ENCODE measurements at places on chromosomes 6 and 20.

- DNase-seq = no peak
Measured at GRCh38 chr6:122449069-122449468, 22.5 kb downstream of the SERINC1 start.

DNA sequence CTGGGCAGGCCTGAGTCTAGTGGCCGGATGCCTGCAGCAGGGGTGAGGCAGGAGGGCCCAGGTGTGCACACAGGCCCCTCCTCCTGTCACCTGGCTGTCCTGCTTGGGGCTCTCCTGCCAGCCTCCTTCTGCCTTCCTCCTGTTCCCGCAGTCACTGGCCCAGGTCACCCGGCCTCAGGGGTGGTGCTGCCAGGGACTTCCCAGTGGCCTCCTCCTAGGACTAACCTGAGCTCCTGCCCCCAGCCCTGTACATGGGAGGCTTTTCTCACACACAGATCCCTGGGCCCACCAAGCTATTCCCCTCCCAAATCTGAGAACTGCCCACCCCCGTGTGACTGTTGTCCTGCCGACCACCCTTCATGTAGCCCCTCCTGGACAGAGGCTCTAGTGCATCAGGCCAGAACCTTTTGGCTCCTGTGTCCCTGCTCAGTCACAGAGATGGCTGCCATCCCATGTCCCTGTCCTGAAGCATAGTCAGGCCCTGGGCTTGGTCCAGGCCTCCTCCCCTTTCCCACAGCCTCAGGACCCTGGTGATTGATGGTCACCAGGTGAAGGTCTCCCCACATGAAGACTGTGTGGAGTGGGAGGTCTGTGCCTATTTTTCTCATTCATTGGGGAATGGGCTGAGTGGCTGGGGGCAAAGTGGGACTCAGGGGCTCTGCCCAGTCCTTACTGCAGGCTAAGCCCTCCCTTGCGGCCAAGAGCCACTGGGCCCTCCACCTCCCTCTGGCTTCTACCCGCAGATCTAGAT is 1.1 kb upstream of the ULBP1 start:
- no peak for DNase-seq

GRCh38 chr6:89270951-89271721 is 44.0 kb downstream of the GABRR2 start:
- no peak for DNase-seq

DNA sequence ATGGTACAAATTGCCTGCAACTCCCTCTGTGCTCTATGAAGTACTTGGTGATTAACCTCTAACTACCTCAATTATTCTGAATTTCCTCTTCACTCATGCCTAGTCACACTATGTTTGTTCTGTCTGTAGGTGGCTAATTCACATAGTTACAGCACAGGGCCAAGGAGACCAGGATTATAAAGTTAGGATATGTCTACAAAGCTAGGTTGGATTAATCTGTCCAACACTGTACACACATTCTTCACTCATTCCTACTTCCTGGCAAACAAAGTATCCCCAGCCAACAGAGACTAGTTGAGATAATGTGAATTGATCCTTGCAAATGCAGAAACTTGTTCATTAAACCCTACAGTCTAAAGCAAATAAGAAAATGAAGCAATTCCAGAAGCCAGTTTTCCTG is 269.8 kb downstream of the HACE1 start:
- no peak for DNase-seq

- DNase-seq = no peak
Measured at GRCh38 chr6:8579372-8579771, 144.0 kb upstream of the SLC35B3 start.

- no peak for DNase-seq
Measured at GRCh38 chr6:35024551-35025054, 116.5 kb downstream of the TCP11 start.

GRCh38 chr6:33787346-33787953 is 1.5 kb downstream of the LEMD2 start:
- DNase-seq = no peak

DNA sequence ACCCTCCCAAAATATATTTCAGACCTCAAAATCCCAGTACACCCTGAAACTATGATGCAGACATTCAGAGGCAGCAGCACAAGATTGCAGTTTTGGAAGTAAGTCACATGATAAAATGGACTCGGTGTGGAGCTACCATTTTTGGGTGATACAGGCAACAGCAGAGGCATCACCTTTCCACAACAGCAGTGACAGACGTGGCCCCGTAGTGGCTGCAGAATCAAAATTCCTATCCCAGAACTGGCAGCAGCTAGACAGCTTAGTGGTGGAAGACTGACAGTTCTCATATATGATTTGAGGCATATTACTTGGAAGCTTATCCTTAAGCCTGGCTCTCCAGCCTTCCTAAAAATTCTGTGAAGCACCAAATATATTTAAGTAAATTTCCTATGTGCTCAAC is 19.9 kb downstream of the PLN start:
- no peak for DNase-seq

DNA sequence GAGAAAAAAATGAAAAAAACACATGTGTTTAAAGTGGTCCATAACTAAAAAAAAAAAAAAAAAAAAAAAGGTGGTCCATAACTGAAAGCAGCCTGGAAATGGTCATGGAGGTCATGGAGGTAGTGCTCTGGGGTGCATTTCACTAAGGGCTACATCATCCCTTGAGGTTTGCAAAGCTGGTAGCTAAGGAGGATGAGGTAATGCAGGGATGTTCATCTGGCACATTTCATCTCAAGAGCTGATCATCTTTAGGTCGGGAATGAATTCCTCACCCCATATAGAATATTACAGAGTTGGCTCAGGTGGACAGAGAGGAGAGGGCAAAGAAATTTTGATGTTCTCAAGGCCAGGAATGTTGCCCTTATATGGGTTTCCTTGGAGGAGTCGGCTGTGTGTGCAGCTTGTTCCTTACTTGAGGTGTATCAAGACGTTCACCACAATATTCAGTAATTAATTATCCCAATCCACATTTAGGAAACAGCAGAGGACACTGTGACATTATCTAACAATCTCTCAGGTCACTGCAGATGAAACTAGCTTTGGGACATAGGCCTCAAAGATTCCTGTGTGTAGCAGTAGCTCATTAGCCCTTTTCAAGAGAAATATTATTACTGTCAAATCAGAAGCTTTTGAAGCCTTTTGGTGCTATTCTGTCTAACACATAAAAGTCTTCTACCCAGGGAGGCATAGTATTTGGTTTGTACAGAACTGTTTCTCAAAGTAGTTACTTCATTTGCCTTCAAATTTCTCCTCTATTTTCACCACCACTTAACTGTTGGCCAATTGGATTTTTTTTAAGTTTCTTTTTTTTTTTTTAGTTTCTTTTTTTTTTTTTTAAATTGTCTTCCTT is 46.8 kb downstream of the CYP24A1 start:
- no peak for DNase-seq

DNA sequence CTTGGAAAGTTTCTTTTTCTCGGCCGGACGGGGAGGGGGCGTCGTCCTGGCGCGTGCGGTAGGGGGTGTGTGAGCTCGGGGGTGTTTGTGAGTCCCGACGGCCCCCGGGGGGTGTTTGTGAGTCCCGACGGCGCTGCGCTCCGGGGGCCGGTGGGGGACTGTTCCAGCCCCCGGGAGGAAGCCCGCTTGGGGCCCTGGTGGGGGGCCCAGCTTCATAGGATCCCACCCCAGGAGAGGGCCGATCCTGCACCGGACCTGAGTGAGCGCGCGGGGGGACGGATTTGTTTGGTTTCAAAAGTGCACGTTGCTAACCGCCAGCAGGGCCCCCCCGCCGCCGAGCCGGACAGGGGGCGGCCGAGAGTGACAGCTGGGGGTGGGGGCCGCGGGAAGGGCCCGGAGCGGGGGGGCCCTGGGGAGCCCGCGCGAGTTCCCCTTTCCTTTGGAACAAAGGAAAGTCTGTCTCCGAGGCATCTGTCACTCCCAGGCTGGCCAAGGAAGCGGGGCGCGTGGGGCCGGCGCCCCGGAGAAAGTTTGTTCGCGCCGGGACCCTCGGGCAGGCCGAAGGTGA is 485 bp downstream of the TGIF2 start:
- DNase-seq = peak; percentile 56

DNA sequence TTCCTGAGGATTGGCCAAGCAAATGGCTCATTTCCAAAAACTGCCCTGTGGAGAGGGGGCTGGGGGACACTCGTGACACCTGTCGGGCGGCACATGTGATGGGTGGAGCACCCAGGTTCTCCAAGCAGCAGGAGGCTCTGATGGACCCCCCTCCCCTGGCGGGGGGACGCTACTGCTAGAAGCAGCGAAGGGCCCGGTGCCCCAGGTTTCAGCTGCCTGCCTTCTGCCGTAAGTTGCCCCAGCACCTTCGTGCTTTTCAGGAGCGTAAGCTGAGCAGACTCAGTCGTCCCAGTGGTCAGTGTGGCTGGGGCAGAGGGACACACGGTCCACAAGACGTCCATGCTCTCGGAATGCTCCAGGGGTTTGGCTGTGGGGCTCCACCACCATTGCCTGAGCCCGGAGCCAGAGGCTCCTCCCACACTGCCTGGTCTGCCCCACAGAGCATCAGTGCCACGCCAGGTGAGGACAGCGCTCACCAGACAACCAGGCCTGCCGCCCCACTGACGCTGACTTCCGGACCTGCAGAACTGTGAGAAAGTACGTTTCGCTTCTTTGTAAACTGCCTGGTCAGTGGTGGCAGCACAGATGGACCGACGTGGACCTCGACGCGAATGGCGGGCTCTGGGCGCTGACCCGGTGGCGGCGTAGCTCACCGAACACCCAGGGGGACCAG is 4.1 kb upstream of the ADRM1 start:
- no peak for DNase-seq

- DNase-seq = no peak
Measured at GRCh38 chr6:69936674-69937363, 70.5 kb downstream of the COL19A1 start.

- DNase-seq = no peak
Measured at GRCh38 chr20:11338496-11339306, 579.0 kb upstream of the BTBD3 start.

DNA sequence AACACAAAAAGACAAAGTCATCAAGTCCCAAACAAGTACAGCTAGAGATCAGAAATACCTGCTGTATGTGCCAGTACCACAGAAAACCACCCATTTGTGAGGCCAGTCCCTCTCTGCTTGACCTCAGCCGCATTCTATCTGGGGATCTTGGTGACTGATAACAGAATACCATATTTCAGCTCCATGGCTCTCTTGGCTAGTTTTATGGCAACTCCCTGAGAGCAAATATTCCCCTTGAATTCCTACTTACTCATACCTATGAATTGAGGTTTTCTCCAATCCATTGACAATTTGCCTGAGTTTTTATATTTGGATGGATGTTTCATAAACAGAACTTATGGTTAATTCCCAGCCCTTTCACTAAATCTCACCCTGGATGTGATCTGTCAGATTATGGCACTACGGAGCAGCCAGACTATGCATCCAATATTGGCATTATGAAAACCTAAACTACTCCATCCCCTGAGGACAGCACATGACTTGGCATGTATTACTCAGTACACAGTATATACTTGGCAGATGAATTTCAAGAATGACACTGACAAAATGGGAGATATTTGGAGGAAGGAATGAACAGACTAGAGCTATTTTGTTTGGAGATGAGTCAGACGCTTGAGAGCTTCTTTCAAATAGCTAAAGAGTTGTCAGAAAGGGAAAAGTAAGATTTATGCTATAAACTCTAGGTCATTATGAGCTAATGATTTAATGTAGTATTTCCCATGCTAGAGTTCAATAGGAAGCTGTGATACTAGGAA is 95.7 kb downstream of the PRDM1 start:
- DNase-seq = no peak

DNA sequence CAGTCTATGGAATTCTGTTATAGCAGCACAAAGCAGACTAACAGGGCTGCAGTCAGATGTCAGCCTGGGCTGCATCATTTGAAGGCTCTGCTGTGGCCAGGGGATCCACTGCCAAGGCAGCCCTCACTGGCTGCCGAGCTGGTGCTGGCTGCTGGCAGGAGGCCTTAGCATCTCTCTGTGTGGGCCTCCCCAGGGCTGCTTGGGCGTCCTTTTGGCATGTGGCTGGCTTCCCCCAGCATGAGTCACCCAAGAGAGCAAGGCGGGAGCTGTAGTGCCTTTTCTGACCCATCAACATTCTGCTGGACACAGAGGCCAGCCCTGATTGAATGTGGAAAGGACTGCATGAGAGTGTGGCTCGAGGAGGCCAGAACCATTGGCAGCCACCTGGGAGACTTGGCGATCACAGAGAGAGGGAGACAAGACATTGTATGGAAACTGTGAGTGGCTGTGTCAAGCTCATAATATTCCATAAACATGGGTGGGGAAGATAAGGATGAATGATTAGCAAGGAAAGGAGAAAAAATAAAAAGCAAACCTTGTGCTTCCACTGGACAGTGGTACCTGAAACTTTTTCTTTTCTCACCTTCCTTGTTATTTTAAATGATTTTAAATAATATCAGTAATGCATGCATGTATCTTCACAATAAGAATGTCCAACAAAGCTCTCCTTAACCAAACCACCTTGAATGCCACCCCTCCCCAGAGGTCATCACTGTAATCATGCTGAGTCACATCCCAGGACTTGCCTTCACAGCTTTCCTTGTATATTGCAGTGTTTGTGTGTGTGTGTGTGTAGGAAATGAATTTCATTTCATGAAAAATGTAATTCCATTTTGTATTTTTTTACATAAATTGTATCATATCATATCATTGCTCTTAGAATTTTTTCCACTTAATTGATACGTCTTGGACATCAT is 55.0 kb upstream of the VSX1 start:
- no peak for DNase-seq

GRCh38 chr6:47404435-47404834 is 73.2 kb upstream of the CD2AP start:
- no peak for DNase-seq

GRCh38 chr6:159095616-159096015 is 50.8 kb upstream of the TAGAP start:
- DNase-seq = no peak

GRCh38 chr6:4344317-4344899 is 209.0 kb upstream of the ECI2 start:
- DNase-seq = no peak

DNA sequence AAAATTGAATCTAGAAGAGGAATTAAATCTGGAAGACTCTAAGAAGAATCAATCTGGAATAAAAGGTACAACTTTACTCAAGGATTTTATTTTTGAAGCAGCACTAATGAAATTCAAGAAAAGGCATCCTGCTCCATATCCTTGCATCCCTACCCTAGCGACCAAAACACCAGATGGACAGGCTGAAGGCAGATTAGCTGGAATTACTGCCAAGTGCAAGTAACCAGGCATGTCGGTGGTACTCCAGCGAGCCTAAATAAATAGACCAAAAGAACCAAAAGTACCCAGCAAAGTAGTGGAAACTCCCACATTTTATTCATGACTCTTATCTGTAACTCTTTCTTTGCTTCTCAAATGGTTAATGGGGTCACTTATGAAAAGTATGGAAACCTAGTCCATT is 21.0 kb downstream of the OPRM1 start:
- DNase-seq = no peak

- DNase-seq = no peak
Measured at GRCh38 chr6:36997811-36998722, 7.4 kb upstream of the FGD2 start.

- no peak for DNase-seq
Measured at GRCh38 chr20:19779634-19780033, 21.6 kb downstream of the RIN2 start.

GRCh38 chr6:15421945-15422733 is 176.3 kb downstream of the JARID2 start:
- no peak for DNase-seq
